ENCODE measurements at places on chromosomes 13 and 19. TPM values are rescaled to one million over a fixed set of nuclear protein-coding genes. Genes with fewer than 3 reads are reported as not detected.

- DNase-seq, result peak; percentile 72
Observed at GRCh38 chr19:6753178-6754031, 13.8 kb downstream of the SH2D3A start.

The FBXW9 gene
- total RNA-seq, result 6.7 TPM

DNA sequence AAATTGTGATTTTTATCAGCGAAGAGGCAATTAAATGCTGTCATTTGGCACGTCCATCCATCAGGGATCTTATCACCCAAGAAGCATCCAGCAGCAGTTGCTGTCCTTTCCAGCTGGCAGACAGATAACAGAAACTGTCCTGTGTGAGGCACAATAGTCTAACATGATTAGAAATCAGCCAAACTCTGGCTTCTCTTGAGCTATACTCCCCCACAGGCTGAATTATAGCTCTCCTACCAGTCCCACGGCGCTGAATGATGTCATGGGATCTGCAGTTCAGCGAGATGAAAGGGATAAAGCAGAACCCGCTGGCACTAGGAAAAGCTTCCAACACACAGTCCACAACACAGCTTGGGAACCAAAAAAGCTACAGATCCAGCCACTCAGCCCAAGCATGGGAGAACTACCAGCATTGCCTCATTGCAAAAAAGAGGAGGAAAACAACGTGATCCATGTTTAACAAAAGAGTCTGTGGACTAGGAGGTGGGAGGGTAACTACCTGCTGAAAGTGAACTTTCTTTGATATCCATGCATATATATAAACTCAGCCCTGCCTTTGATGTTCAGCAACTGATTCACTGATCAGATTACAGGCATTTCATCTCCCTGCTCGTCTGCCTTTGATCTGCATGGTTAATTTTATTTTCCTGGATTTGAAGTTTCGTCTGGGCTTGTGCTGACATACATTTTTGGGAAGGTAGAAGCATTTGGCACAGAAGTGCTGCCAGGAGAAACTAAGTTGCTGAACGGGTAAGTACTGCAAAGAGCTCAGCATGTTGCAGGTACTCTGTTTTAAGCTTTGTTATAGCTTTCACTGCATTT is at the start of gene TNFRSF19:
Gene TNFRSF19, plus strand, starts transcription at position 314 of the 822 bp plus-strand sequence. CDS start 19,772 bp downstream, outside the sequence.
- DNase-seq, result no peak

DNA sequence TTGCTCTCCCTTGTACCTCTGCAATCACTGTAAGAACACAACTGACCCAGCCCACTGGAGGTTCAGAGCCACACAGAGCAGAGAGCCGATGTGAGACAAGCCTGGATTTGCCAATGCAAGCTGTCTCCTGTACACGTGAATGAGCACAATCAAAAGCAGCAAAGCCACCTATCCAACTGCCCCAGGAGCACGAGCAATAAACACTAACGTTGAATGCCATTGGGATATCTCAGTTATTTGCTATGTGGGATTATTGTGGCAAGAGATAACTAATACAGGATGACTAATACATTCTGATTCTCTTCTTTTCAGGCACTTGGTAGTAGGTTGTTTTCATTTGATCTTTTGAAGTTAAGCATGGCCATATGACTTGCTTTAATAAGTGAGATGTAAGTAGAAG is 85.2 kb upstream of the FAM216B start:
- DNase-seq, result no peak

DNA sequence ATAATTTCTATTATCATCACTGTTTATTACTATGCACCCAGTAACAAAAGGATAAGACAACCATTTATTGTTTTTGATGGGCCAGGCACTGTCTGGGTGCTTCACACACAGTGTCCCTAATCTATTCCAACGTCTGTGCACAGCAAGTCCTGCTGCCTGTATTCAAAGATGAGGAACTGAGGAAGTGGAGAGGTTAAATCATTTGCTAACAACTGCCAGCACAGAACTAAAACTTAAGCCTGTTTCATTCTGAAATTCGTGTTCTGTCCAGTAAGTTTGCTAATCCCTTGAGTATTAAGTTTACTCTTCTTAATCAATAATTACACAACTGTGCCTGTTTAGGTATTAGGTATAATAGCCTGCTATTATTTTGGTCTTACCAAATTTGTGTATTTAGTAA is 41.9 kb downstream of the TEX26 start:
- no peak for DNase-seq

DNA sequence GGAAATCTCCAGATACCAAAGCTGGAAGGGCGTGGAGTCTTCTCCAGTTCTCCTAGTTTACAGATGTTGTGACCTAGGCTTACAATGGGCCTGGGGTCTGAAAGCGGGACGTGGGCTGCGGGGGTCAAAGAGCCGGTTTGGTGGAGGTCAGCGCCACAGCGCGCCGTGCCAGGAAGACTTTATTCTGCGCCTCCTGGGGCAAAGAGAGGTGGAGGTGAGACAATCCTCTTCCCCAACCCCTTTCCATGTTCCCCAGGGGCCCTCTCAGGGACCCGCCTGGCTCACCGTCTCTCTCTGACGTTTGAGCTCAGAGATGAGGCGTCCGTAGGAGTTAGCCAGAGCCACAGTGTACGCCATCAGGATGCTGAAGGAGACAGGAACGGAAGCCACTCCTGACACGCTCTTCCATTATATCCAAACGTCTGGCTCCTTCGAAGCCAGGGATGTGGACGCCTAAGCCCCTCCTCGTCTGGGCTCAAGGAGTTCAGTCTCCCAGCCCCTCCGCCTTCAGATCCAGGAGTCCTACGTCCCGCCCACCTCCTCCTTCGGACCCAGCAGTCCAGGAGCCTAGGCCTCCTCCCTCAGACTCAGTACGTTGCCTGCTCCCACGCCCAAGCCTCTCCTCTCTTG is 776 bp upstream of the LENG1 start:
- no peak for DNase-seq

- DNase-seq, result no peak
Observed at GRCh38 chr13:24619282-24619681, 60.9 kb upstream of the ATP12A start.

- peak; percentile 66 for DNase-seq
Observed at GRCh38 chr19:48868114-48868886, at the start of gene PLEKHA4. Gene PLEKHA4, minus strand, starts transcription at chr19:48868617. Its CDS starts 997 bp downstream, at chr19:48867620.

The KLK14 gene
- 0.34 TPM for total RNA-seq

The NKG7 gene
- not detected for total RNA-seq

DNA sequence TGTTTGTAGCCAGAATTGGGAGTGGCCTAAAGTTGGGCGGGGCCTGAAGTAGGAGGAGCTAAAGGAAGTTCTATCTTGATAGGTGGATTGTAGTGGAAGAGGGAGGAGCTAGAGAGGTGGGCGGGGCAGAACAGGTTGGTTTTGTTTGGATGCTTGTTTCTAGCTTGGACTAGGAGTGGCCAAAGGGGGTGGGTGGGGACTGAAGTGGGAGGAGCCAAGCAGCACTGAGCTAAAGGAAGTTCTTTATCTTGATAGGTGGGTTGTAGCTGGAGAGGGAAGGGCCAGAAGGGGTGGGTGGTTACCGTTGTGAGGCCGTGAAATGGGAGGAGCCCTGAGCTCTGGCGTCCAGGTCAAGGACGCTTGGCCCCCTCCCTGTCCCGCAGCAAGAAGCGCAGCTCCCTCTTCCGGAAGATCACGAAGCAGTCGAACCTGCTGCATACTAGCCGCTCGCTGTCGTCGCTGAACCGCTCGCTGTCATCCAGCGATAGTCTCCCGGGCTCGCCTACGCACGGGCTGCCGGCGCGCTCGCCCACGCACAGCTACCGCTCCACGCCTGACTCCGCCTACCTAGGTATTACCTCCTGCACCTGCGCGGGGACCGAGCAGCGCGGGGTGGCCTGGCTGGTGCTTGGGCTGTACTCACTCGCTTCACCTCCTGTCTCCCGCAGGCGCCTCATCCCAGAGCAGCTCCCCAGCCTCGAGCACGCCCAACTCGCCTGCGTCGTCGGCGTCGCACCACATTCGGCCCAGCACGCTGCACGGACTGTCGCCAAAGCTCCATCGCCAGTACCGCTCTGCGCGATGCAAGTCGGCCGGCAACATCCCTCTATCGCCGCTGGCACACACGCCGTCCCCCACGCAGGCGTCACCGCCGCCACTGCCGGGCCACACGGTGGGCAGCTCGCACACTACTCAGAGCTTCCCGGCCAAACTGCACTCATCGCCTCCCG is 8.0 kb downstream of the DNASE2 start:
- peak; percentile 81 for DNase-seq

GRCh38 chr19:588093-588740 is 1.5 kb upstream of the HCN2 start:
- peak; percentile 75 for DNase-seq

The ATP11A gene
- total RNA-seq, result 115 TPM

GRCh38 chr19:42067315-42067888 is 2.6 kb downstream of the GRIK5 start:
- no peak for DNase-seq

GRCh38 chr13:32323912-32324311 is 8.6 kb downstream of the BRCA2 start:
- no peak for DNase-seq

GRCh38 chr13:45335397-45336024 is 5.5 kb downstream of the TPT1 start:
- no peak for DNase-seq

The ZNF724 gene
- total RNA-seq, result 8.2 TPM

GRCh38 chr13:102376318-102376717 is 25.5 kb downstream of the FGF14 start:
- no peak for DNase-seq

The GADD45GIP1 gene
- 20.0 TPM for total RNA-seq

The CD33 gene
- not detected for total RNA-seq

The SLAIN1 gene
- 4.8 TPM for total RNA-seq

DNA sequence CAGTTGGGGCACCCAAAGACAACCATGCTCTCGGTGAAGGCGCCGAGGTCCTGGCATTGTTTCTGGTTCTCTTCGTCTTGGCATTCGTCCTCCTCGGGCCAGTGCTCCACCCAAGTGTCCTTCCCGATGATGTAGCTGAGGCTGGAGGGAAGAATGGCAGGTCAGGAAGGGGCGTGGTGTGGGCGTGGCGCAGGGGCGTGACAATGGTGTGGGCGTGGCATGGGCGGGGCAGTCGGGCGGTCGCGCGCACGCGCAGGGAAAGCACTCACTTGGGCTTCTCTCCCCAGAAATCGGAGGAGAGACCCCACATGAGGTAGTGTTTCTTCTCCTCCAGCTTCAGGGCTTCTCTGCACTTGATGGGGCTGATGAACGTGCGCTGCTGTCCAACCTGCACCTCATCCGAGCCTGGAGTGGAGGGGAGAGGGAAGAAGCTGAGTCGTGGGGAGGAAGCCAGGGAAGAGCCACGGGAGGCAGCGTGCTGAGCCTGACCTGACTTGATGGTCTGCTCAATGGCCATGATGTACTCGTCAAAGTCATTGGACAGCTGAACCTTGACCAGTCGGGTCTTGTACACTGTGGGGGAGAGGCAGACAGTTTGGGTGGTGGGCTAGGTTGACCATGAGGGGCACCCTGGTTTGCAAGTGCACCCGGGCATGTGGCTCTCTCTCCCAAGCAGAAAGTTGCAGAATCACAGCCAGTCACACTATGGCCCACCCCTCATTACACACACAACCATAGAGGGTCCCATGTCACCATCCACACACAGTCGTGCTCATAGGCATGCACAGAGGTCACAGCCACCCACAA is 8.1 kb upstream of the TNFSF14 start:
- DNase-seq, result no peak

The KLHL1 gene
- not detected for total RNA-seq

GRCh38 chr19:46372901-46373490 is 26.1 kb downstream of the PPP5C start:
- DNase-seq, result peak; percentile 41

- no peak for DNase-seq
Observed at GRCh38 chr13:54018485-54018884, 989.9 kb downstream of the OLFM4 start.

The ARHGEF1 gene
- total RNA-seq, result 163 TPM

DNA sequence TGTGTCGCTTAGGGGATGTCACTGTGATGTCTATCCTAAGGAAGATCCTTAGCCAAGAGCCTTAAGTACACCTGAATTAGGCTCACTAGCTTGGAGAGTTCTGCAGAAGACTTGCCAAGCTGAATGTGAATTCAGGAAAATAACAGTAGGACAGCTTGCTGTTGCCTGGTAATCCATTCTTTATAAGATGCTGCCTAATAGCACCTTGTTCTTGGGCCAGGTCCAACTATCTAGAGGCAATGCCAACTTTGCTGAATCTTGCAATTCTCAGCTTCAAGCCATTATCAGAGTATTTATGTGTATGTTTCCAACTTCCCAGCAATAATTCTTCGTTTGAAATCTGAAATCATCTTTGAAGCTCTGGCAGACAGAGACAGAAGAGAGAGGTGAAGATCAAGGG is 102.8 kb downstream of the PCDH17 start:
- no peak for DNase-seq

DNA sequence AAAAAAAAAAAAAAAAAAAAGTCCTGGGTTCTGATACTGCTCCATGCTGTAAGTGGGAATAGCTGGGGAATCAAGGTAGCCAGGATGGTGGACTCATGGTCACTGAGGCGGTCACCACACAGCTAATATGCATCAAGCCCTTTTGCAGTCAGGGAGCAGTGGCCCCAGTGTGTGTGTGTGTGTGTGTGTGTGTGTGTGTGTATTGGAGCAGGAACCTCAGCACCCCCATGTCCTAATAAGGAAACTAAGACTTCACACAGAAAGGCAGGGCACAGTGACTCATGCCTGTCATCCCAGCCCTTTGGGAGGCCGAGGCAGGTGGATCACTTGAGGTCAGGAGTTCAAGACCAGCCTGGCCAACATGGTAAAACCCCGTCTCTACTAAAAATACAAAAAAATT is 12.0 kb downstream of the B3GNT3 start:
- DNase-seq, result no peak

- no peak for DNase-seq
Observed at GRCh38 chr19:57620673-57621348, 6.8 kb downstream of the ZNF134 start.

DNA sequence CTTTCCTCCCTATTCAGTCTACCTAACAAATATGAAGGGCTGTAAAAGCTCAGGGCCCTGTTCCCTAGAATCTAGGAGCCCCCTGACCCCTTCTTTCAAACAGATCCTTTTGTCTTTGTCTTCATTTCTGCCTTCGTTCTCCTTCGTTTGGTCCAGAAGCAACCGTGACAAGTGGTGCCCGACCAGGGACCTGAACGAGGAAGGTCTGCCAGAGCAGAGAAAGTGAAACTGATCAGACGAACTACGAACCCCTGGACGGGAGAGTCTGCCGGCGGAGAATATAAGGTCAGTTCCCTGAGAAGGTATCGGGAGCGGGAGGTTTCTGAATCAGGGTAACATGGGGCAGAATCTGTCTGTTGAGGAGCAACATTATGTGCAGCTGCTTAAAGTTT is 751 bp downstream of the ERVK3-1 start:
- peak; percentile 30 for DNase-seq

The ZNF607 gene
- total RNA-seq, result 13.7 TPM

GRCh38 chr13:86464193-86464592 is 665.0 kb upstream of the SLITRK6 start:
- no peak for DNase-seq

Measured in Calu3 (cell line).